ENCODE measurements at places on chromosomes 1 and 21.

- no peak for DNase-seq
Observed at GRCh38 chr1:212497553-212497952, 64.8 kb downstream of the NENF start.

- DNase-seq: no peak
Observed at GRCh38 chr1:110094931-110095654, 17.1 kb upstream of the UBL4B start.

GRCh38 chr1:155160128-155160527, 13.0 kb downstream of the KRTCAP2 start:
- no peak for DNase-seq

GRCh38 chr1:213931836-213932235, 55.9 kb upstream of the PROX1 start:
- DNase-seq: no peak

GRCh38 chr1:98910827-98911226, 93.8 kb downstream of the PLPPR5 start:
- no peak for DNase-seq

- DNase-seq: no peak
Observed at GRCh38 chr1:163038928-163039706, 30.0 kb upstream of the RGS4 start.

DNA sequence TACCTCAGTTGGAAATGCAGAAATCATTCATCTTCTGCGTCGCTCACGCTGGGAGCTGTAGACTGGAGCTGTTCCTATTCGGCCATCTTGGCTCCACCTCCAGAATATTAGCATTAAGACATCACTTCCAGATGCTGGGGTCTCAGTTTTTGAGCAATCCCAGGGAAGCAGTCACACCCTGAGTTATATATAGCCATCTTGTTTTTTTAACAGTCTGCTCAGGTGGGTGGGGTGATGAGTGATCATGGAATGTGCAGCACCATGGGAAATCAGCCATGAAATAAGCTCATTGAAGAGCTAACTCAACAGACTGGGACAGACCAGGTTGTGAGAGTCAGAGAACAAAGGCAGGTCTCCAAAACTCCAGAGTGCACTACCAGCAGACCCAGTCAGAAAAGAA, 27.0 kb upstream of the HMGB4 start:
- no peak for DNase-seq

- no peak for DNase-seq
Observed at GRCh38 chr1:59232216-59232615, 64.7 kb upstream of the FGGY start.

GRCh38 chr1:172246521-172247390, 173.7 kb upstream of the C1orf105 start:
- DNase-seq: no peak

- DNase-seq: peak; percentile 44
Observed at GRCh38 chr1:221863635-221864034, 121.7 kb upstream of the DUSP10 start.

DNA sequence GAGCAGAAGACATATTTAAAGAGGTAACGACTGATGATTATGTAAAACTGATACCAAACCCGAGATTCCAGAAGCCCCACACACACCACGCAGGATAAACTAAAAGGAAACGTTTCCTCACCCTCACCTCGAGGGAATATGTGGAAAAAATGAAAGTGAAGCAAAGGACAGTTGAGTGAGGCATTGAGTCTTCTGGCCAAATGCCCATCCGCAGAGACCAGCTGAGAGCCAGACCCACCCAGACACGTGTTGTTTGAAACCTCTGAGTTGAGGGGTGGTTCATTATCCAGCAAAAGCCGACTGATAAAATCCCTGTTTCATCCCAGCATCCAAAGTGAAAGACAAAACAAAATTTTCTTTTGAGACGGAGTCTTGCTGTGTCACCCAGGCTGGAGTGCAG, 29.6 kb upstream of the PCBP3 start:
- DNase-seq: no peak

DNA sequence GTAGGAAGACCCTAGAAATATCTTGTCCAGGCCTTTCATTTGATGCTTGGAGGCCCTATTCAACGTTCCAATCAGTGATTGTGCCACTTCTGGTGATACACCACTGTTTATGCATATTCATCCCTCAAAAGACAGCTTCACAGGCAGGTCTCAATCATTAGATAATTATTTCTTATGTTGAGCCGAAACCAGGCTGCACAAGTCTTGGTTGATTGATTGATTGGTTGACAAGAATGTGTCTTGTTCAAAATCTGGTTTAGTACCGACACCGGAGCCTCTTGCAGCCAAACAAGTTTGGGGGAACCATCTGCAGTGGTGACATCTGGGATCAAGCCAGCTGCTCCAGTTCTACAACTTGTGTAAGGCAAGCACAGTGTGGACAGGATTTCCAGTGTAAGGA, 20.1 kb downstream of the C8A start:
- DNase-seq: no peak

DNA sequence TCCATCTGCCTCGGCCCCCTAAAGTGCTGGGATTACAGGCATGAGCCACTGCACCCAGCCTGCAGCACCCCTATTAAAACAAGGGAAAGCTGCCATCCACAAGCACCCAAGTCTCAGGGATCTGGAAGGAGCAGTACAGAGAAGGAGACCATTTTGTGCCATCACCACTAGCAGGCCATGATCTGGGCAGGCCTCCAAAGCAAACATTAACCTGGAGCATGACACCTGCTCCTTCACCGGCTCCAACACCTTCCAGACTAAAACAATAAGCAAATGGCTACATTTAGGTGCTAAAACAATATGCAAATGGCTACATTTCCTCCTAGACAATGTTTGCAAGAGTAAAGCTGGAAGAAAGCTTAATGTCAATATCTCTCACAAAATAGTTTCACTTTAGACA, 16.7 kb downstream of the MEAF6 start:
- DNase-seq: no peak

DNA sequence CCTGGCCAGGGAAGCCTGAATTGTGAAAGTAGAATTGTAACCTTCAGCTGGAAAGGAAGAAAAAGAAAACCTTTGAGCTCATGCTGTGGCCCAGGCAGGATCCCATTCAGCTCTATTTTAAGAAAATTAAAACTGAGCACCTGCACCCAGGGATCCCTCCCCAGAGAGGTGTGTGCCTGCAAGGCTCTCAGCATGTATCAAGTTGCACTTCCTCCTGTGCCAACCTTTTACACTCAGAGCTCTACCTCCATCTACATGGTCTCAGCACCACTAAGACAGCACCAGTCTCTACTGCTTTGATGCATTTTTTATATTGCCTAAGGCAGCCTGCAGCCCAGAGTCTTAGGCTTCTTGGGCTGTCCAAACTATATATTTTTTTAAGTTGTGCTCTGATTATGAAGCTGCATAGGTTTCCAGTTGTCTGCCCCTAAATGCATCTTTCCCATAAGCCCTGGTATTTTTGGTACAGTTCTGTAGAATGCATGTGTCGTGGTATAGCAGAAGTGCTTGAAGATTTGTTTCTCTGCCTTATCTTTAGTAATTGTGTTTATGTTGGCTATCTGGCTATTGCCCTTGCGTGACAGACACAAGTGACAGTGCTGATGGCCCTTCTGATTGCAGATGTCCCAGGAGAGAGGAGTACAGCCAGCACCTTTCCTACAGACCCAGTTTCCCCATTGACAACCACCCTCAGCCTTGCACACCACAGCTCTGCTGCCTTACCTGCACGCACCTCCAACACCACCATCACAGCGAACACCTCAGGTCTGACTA, 63.1 kb downstream of the PTPRC start:
- DNase-seq: peak; percentile 77

- no peak for DNase-seq
Observed at GRCh38 chr21:25562660-25563059, 44.6 kb downstream of the MRPL39 start.

DNA sequence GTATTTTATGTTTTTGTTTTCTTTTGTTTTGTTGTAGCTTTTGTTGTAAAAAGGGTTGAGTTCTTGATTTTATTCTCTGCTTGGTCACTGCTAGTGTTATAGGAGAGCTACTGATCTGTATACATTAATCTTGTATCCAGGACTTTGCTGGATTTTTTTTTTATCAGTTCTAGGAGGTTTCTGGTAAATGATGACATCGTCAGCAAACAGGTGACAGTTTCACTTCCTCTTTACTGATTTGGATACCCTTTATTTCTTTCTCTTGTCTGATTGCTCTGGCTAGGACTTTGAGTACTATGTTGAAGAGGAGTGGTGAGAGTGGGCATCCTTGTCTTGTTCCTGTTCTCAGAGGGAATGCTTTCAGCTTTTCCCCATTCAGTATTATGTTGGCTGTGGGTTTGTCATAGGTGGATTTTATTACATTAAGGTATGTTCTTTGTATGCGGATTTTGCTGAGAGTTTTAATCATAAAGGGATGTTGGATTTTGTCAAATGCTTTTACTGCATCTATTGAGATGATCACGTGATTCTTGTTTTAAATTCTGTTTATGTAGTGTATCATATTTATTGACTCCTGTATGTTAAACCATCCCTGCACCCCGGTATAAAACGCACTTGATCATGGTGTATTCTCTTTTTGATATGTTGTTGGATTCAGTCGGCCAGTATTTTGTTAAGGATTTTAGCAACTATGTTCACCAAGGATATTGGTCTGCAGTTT, 905.7 kb downstream of the LTN1 start:
- peak; percentile 50 for DNase-seq

GRCh38 chr1:34927316-34927715, 2.1 kb downstream of the DLGAP3 start:
- no peak for DNase-seq

- DNase-seq: no peak
Observed at GRCh38 chr21:33760641-33761440, 118.5 kb downstream of the ITSN1 start.

GRCh38 chr1:11563560-11564069, 84.7 kb downstream of the DISP3 start:
- DNase-seq: peak; percentile 58

DNA sequence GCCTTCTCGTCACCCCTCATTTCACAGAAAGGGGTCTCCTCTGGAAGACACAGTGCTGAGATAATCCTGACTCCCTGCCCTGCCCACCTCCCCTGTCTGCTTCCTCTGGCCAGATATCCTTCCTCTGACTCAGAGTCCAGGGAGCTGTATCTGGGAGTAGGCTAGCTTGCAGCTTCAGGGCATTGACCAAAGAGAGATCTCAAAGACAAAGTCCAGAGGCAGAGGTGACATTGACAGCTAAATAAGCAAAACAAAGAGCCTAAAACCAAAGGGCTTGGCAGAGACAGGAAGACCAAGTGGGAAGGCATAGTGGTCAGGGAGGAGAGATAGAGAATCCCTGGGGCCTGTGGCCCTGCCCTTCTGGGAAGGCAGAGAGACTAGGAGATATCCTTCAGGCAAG, 64.9 kb downstream of the TNR start:
- no peak for DNase-seq

GRCh38 chr1:160264795-160265307, 2.5 kb upstream of the DCAF8 start:
- no peak for DNase-seq

GRCh38 chr1:25723250-25723880, 76.6 kb upstream of the SELENON start:
- no peak for DNase-seq

GRCh38 chr1:229843627-229844238, 217.7 kb downstream of the URB2 start:
- DNase-seq: no peak

DNA sequence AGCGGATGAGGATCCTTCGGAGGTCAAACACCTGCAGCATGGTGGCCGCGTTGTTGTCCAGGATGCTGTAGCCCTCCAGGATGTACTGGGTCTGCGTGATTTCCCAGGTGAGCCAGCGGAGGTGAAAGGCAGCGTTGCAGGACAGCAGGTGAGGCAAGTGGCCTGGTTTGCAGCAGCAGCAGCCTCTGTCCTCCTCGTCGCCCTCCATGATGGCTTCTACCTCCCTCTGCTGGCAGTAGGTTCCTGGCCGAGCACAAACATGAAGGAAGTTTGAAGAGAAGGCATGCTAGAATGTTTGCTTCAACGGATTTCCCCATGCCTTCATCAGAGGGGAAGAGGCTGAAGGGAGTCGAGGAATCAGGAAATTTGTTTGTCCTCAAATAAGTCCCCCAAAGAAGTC, 74.7 kb downstream of the NTPCR start:
- DNase-seq: no peak

DNA sequence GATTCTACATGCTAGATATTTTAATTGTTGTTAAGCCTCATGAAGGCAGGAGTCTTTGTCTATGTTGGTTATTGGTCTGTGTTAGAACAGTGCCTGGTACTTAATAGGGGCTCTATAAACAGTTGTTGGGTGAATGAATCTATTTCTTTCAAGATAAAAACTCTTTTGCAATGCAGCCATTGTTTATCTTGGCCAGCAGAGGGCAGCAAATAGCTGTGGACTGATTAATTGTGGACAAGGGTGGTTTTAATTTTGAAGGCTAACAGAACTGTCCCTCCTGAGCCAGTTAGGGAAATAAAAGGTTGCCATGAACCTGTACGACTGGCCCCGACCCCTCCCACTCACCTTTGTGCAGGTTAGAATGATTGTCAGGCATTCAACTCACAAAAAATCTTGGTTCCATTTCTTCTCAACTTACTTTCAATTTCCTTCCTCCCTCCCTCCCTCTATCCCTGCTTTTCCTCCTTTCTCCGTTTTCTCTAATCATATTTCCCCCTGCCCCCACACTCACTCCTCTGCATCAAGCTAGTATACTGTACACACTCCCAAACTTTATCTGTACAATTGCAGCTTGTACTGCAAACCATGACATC, 66.3 kb upstream of the DIRAS3 start:
- peak; percentile 60 for DNase-seq

GRCh38 chr1:167893798-167894197, 20.1 kb downstream of the ADCY10 start:
- no peak for DNase-seq

- peak; percentile 17 for DNase-seq
Observed at GRCh38 chr1:113905435-113905861, 322 bp downstream of the DCLRE1B start.

DNA sequence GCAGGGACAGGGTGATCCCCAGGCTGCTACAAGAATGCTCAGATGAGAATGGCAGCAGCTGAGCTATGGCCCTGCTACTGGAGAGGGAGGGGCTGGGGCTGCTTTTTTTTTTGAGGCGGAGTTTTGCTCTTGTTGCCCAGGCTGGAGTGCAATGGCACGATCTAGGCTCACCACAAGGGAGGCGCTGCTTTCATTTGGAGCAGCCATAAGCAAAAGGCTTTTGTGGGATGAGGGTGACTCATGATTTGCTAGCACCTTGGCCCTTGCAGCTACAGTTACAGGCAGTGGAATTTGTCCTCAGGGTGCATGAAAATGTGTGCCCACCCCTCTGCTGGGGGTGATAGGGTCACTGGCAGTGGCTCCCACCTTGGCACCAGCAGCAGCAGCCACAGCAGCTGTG, 32.4 kb upstream of the CYP4A22 start:
- no peak for DNase-seq

All from MM.1S (cell line).